Cardiac fibroblast (primary cell): ENCODE measurements at places on chromosomes 2 and 18.
A peak's percentile ranks its signal among the peaks of the same experiment; 100 is the strongest.

GRCh38 chr18:9447334-9447733 is 28.0 kb upstream of the RALBP1 start:
- DNase-seq, result no peak

DNA sequence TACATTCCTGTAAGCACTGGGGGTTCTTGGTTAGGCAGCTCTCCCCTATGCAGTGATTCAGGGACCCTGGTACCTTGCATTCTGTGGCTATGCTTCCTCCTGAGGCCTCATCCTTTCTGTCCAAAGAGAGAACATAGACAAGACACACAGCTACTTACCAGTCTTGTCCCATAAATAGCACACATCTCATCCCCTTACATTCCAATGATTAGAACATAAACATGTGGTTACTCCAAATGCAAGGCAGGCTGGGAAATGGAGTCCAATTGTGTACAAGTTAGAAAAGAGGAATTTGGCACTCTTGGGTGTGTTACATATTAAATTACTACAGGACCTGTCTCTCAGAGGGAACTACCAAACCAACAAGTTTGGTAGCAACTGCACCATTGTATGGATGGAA is 171.3 kb downstream of the ARHGAP15 start:
- DNase-seq, result peak; percentile 8

DNA sequence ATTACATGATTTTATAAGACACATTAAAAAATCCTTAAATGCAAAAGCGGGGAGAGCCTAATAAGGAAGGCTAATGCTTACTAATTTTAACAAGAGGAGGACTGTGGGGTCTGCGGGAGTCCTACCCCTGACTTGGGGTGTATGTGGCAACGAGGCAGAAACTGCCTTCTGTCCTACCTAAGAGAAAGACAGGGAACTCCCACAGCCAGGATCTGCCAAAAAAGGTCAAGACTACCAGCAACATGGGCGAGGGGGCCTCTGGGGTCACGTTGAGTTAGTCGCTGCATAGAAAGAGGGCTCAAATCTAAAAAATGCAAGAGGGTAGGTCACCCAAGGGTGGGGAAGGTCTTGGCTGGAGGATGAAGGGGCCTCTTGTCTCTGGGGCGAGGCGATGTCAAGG is 529 bp upstream of the AMER3 start:
- DNase-seq, result no peak

- DNase-seq, result no peak
Measured at GRCh38 chr18:51953521-51953920, 386.5 kb upstream of the DCC start.

GRCh38 chr18:31100436-31101182 is 1.6 kb downstream of the DSC2 start:
- DNase-seq, result no peak

GRCh38 chr2:42049221-42050009 is 1.6 kb downstream of the PKDCC start:
- DNase-seq, result no peak

DNA sequence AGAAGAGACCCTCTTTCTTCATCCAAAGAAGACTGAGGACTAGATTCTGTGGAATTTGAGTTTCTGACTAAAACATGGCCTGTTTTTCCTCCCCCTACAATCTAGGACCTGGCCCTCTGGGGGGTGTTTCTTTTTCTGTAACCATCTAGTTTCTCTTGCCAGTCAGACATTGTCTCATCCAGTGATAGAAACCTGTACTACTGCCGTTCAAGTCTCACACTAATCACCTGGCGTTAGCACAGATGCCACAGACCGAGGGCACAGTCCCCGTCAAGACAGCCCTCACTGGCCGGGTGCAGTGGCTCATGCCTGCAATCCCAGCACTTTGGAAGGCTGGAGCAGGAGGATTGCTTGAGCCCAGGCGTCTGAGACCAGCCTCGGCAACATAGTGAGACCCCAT is 126.9 kb upstream of the NDUFV2 start:
- DNase-seq, result no peak

DNA sequence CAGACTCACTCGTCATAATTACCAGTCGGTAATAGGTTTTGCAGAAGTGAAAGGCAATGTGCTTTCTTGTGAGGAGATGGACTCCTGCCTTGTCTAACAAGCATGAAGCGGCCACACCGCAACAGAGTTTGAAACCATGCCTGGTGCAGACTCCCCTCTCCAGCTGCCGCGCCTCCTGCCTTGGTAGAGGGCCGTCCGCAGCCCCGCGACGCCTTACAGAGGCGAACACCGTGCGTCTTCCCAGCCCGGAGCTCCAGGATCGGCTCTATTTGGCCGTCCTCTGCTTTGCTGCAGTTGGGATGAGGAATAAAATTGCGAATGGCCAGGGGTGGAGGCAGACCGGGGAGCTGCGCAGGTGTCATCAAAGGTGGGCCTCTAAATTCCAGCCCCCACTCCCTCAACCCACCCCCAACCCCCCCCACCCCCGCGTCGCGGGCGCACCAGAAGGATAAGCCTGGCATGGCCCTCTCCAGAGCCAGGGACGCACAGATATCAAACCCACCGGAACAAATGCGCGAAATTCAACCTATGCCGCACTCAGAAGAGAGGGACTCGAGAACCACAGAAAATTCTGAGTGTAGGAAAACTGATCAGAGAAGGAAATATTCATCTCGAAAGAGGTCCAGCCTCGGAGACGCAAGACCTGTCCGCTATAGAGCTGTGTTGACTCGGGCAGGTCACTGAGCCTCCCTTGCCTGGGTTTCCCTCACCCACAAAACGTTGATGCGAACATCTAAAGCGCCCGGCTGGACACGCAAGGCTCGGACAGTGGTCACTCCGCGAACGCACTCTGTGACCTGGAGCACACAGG is 1.1 kb downstream of the TRABD2A start:
- DNase-seq, result no peak

DNA sequence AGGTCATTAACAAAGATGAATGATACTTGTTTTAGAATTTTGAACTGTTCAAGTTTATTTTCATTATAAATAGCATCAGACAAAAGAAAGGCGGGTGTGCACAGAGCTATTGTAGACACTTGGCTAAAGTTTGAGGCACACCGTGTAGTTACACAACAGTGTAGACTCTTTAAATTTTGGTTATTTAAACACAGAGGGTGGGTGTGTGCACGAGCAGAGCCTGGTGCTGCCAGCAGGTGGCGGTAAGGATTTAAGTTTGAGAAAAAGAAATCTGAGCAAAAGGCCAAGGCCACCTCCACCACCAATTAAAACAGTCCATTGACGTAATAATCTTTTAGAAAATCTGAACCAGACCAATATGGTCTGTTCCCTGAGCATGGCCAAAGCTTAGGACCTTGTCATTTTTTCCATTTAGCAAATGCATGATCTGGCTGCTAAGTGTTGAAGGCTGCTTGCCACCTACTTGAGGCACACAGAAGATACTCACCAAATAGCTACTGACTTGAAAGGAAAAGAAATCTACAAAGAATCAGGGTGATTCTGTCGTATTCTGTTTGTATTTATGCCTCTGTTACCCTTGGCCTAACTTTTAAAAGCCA is 14.3 kb downstream of the COPS7B start:
- peak; percentile 45 for DNase-seq

- no peak for DNase-seq
Measured at GRCh38 chr18:56984731-56985130, 162.2 kb upstream of the BOD1L2 start.

DNA sequence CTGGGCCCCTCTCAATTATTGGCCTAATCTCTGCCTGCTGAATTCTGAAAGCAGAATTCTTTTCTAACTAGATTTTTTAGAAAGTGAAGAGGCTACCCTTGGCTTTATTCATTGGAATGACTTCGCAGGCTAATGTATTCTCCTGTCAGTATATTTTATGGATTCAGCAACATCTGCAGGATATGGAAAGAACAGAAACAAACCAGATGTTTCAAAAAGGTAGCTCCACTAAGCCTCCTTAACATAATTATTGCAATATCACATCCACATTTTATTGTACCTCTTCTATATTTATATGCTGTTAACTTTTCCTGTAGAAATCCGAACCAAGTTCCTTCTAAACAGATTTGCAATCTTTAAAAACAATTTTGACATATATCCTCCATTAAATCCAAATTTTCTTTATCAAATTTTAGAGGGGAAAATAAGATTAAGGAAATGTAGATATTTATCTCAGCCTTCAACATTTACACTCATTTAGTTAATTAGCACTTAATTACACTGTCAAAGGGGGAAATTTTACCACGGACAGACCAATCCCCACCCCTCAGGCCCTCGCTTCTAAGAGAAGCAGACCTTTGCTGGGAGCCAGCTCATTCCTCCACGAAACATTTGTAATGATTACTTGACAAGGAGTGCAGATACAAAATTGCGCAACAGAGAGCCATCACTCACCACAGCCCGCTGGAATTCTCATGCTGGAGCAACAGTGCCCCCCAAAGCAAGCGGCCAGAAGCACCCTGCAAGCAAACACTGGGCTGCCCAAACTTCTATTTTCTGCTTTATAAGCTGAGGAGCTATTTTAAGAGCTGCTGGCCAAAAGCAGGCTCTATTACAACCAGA is 253.4 kb downstream of the ETAA1 start:
- peak; percentile 97 for DNase-seq

DNA sequence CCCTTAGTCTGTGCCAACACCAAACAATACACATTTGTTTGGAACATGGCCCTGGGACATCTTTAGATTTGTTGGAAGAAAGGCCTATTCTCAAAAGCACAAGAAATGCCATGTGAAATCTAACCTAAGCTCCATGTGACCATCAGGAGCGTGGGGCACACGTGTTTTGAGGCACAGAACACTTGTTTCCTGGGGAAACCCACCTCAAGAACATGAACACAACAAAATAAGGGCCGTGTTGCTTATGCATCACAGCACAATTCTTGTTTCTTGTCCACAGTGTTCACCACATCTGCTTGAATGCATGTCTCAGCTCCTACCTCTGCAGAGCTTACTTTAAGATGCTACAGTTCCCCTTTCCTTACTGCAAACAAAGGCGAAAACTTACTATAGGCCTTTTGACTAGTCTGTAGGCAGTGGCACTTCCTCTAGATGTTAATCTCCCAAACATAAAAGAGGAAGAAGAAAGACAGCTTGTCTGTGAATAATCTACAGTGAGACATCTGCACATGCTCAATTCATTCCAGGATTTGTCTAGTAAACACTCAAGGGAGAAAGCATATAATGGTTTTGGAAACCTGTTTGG is 165.0 kb downstream of the ANKRD44 start:
- DNase-seq, result no peak

DNA sequence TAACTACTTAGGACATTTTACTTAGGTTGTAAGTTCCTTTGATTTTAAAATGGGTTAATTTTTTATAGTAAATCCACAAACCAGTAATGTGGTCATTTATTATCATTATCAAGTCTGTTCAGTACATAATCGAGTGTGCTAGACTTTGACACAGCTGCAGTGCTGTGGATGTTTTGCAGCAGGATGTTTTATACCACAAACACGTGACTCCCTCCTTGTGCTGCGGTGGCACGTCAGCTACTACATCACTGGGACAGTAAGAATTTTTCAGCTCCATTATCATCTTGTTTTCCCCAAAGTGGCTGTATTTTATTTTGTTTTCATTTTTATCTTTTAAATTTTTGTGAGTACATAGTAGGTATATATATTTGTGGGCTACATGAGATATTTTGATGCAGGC is 70.0 kb downstream of the ATP9B start:
- DNase-seq, result no peak

GRCh38 chr18:26438980-26439379 is 109.4 kb downstream of the KCTD1 start:
- no peak for DNase-seq

GRCh38 chr2:120684289-120685065 is 51.2 kb upstream of the GLI2 start:
- peak; percentile 54 for DNase-seq

GRCh38 chr2:175445281-175445680 is 263.8 kb upstream of the ATP5MC3 start:
- DNase-seq, result no peak

DNA sequence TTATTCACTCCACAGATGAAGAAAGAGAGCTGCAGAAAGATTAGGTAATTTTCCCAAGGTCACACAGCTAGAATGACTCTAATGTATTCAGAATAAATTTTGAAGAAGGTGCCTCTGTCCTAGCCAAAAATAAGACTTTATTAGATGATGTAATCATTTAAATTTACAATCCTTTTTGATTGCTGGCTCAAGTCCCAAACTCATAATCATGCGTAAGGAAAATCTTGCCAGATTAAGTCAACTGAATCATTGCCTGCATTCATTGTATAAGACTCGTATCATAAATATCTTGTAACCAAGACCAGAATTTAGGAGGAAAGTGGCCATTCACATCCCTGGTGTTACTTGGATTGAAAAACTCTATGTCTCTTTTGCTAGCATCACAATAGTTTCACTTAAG is 53.1 kb upstream of the STK39 start:
- no peak for DNase-seq

DNA sequence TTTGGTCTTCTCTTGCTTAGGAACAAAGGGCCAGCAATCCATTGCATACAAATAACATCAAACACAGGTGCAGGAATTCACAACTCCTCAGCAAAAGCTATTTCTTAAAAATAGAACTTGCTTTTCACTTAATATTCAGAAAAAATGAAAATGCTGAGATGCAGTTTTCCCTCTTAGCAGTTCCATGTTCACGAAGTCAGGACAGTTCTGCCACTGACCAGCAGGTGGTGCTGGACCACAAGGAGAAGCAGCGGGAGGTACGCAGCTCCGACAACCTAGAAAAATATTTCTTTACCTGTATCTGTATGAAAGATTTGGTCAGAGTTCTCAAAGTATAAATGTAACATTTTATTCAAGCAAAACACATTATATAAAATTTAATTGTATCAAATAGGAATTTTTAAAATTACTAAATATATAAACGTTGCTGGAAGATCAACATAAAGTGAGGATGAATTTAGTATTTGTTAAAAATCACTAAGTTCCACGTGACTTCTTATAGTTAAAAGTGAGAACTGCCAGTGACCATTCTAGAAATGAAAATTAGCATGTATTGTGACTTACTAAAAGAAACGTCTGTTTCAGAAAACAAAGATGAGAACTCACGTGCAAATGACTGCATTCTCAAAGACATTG is 48.8 kb downstream of the ADNP2 start:
- peak; percentile 85 for DNase-seq

- peak; percentile 40 for DNase-seq
Measured at GRCh38 chr2:181073896-181074295, 93.5 kb downstream of the UBE2E3 start.

- no peak for DNase-seq
Measured at GRCh38 chr2:158573739-158574138, 117.0 kb downstream of the PKP4 start.
